ENCODE measurements at places on chromosomes 5 and 9.

DNA sequence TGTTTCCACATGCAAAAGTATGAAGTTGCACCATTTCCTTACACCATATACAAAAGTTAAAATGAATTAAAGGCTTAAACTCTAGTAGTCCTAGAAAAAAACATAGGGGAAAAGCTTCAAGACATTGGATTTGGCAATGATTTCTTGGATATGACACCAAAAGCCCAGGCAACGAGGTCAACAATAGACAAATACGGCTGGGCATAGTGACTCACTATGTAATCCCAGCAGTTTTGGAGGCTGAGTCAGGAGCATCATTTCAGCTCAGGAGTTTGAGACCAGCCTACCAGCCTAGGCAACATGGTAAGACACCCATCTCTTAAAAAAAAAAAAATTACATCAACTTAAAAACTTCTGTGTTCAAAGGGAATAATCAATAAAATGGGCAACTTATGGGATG is 30.9 kb upstream of the SREK1 start:
- peak; percentile 25 for DNase-seq

GRCh38 chr5:50807661-50808060 is 141.2 kb downstream of the PARP8 start:
- DNase-seq, result no peak

DNA sequence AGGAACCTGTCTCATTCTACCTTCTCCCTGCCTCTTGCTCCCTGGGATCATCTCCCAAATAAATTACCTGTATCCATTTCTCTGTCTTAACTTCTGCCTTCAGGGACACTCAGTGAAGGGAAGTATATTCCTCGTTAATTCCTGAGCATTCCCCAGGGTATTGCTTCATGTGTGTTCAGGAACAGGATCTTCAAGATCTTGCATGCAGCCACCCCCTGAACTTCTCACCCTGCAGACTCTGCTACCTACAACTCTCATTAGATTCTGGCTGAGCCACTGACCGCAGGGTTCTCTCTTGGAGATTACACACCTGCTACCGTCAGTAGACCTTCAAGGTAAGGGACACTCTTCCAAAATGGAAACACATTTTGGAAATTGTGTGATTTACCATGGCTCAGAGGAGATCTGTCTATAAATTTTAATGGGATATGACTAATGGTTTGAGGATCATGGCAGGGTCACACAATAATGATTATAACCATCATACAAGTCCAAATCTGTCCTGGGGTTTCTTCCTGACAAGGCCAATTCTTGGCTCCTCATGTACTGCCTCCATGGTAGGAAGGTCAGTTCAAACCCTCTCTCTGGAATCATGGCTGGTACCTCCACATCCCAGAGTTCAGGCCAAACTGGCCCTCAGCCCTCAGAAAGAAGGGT is 38.9 kb upstream of the UGCG start:
- no peak for DNase-seq

GRCh38 chr9:127976498-127976897 is 4.3 kb downstream of the EEIG1 start:
- DNase-seq, result no peak

DNA sequence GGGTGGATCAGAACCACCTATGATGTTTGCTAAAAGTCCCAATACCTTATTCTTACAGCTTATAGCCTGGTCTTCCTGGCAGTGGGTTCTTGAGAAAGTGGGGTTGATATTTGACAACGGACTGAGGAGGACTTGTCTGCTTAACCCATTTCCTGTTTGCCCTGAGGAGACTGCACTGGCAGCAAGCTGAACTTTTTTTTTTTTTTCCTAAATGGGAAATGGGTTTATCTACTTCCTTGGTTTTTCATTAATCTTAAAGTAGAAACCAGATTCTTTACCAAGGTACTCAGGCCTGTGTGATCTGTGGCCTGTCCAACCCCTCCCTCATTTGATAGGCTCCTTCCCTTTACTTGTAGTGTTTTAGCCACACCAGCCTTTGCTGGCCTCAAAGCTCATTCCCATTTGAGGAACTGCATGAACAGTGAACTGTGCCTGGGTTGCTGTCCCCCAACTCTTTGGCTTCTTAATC is 47.1 kb downstream of the C9orf57 start:
- DNase-seq, result no peak

- no peak for DNase-seq
These were observed 116.6 kb upstream of the STARD4 start for GRCh38 chr5:111628901-111629300.

- peak; percentile 40 for DNase-seq
These were observed 156.4 kb downstream of the ARHGAP26 start for GRCh38 chr5:142926549-142926948.

DNA sequence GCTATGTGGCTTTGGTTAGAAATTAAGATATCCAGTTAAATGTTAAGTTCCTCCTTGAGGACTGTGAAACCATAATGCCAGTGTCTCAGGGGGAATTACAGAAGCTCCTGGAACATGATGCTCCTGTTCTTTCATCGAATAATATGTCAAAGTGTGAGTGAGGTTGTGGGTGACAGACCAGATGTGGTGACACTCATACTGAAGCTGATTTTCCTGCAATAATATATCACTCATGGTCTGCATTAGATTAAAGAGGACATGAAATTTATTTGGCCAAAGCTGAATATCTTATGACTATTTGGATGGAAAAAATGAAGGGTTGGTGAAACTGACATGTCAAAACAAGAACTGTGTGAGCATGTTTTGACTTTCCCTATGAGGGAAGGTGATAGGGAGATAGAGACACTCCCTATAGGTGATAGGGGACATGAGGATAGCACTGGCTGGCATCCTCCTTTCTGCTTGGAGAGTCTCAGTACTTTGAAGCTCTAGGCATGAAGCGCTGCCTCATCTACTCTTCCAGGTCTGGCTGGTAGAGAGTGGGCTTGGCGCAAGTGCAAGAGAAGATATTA is 173.5 kb downstream of the ARHGEF28 start:
- DNase-seq, result no peak

GRCh38 chr5:39220280-39221030 is 1.1 kb upstream of the FYB1 start:
- DNase-seq, result no peak

- DNase-seq, result no peak
These were observed 856 bp upstream of the PCDHGA3 start for GRCh38 chr5:141342773-141343172.

DNA sequence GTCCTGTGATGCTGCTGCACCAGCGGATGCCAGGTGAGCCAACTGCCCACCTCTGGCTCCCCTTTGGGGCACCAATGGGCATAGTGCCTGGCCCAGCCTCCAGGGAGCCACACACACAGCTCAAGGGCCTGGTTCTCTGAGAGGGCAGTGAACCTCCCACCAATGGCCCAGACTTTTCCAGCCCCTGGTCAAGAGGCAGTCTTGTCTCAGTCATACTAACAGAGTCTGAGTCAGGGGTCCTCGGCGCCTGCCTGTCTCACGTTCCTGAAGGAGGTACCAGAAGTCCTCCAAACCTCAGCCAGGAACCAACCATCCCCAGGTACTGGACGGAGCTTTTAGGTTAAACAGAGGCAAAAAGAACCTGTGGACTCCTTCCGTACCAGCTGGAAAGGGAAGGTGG is 121.1 kb downstream of the C5orf15 start:
- no peak for DNase-seq

- peak; percentile 35 for DNase-seq
These were observed 93.4 kb downstream of the RXRA start for GRCh38 chr9:134419684-134420076.

- peak; percentile 27 for DNase-seq
These were observed 15.1 kb upstream of the LCP2 start for GRCh38 chr5:170312666-170313065.

DNA sequence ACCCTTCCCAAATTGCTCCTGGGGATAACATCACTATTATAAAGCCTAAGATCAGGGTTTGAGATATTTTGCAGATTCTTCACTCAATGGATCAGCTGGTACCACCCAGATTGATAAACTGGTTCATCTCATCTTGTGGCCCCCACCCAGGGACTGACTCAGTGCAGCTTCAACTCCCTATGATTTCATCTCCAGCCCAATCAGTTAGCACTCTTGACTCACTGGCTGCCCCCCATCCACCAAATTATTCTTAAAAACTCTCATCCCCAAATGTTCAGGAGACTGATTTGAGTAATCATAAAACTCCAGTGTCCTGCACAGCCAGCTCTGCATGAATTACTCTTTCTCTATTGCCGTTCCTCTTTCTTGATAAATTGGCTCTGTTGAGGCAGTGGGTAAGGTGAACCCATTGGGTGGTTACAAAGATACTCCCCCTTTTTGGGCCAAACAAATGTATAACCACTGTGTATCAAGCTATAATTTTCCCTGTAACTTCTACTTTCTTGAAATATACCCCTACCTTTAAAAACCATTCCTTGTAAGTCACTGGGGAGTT is 263.3 kb upstream of the IL12B start:
- no peak for DNase-seq

GRCh38 chr9:18741359-18741758 is 267.4 kb downstream of the ADAMTSL1 start:
- DNase-seq, result no peak

- DNase-seq, result no peak
These were observed 594.7 kb upstream of the CCNG1 start for GRCh38 chr5:162842727-162843126.

DNA sequence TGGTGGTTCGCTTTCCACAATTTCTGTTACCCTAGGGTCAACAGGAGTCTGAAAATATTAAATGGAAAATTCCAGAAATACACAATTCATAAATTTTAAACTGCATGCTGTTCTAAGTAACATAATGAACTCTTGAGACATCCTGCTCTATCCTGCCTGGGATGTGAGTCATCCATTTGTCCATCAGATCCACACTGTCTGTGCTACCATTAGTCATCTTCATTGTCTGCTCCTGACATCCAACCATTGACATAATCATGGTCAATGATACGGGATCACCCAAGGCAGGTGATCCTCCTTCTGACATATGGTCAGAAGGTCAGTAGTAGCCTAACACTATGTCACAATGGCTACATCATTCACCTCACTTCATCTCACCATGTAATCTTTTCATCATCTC is 276.7 kb upstream of the KIF2A start:
- DNase-seq, result no peak

GRCh38 chr5:51466214-51466613 is 83.0 kb downstream of the ISL1 start:
- no peak for DNase-seq

- DNase-seq, result no peak
These were observed 11.7 kb downstream of the TAL2 start for GRCh38 chr9:105673850-105674387.

- no peak for DNase-seq
These were observed 42.0 kb upstream of the UNC5A start for GRCh38 chr5:176768174-176768970.

DNA sequence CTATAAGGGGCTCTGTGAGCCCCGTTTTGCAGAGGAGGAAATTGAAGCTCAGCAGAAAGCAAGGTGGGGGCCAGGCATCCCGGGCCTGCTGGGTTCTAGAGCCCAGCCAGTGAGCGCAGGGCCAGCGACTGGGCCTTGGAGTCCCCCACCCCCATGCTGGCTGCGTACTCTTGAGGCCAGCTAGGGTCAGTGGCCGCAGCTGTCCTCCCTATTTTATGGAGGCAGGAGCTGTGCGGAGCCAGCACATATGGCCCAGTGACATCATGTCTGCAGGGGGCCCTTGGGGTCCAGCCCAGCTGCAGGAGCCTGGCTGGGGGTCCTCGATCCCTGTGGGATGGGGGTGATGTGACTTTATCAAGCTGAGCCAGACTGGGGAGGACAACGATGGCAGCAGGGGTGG is 71.3 kb downstream of the HMCN2 start:
- no peak for DNase-seq

DNA sequence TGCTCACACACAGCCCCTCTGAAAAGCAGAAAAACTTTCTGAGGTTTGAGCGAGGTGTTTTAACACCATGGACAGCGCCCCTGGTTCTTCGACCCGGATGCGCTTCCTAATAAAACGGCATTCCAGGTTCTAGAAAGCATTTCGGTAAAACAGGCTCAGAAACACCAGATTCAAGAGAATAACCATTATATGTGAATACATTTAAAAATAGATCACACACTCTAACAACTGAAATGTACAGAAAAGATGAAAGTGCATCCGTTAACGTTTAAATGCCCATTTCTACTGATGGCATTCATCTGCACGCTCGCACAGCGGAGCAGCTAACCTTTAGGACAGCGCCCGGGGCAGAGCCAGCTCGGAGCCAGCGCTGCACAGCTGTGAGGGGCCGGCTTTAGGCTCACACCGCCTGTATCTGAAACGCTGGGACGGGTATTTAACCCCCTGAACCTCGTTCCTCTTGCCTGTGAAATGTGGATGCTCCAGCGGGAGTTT is 26.3 kb upstream of the TENT4A start:
- peak; percentile 69 for DNase-seq

GRCh38 chr9:120710110-120710981 is 3.9 kb downstream of the MEGF9 start:
- DNase-seq, result peak; percentile 35

Measured in dermis blood vessel endothelial cell (primary cell).